ENCODE measurements at places on chromosomes 3 and 15.

GRCh38 chr15:94236608-94237007, 5.2 kb downstream of the MCTP2 start:
- DNase-seq = no peak

GRCh38 chr3:123552095-123552714, 32.6 kb downstream of the HACD2 start:
- no peak for DNase-seq

DNA sequence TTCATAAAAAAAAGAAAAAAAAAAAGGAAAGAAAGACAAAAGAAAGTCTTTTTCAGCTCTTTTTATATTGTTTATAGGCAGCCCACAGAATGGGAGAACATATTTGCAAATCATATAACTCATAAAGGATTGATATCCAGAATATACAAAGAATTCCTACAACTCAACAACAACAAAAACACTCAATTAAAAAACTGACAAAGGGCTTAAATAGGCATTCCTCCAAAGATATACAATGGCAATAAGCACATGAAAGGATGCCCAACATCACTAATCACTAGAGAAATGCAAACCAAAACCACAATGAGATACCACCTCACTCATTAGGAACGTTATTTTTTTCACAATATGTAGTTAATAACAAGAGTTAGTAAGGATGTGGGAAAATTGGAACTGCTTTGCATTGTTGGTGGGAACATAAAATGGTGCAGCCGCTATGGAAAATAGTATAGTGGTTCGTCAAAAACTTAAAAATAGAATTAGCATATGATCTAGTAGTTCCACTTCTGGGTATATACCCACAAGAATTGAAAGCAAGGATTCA, 54.2 kb upstream of the CMTM8 start:
- DNase-seq = no peak

- no peak for DNase-seq
These were observed 17.7 kb downstream of the VPS39 start for GRCh38 chr15:42190370-42190769.

DNA sequence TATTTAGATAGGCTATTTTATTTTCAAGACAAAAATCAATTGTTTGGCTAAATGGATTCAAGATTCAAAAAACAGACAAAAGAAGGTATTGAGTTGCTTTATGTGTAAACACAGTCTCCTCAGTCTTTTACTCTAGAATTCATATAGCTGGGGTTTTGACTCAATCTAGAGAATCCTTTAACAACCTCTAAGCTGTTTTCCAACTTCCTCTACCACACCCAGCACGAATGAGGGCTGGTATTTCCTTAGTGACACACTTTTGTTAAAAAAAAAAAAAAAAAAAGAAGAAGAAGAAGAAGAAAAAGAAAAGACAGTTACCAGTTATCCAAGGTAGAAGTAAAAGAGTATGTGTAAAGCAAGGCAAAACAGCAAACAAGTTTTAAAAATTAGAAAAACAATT, 732.8 kb upstream of the GOLIM4 start:
- no peak for DNase-seq

DNA sequence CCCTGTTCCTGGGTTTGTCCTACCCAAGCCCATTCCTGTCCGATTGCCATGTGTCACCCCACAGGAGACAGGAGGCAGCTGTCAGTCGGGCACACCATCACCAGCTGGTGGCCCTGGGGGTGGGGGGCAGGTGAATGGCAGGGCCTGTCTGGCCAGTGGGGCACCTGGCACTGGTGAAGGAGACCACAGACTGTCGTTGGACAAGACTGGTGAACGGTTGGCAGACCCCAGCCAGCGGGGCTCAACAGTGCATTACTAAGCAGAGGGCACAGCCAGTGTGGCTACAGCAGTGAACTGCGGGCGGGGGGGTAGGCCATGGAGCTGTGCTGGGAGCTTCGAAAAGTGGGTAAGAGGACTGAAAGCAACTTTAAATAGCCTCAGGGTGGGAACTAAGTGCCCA, 2.1 kb downstream of the SEMA7A start:
- DNase-seq = no peak
